ENCODE measurements at places on chromosomes 3 and 15.
A peak's percentile ranks its signal among the peaks of the same experiment; 100 is the strongest.

GRCh38 chr15:76196269-76197231 is 114.7 kb downstream of the ETFA start:
- DNase-seq = peak; percentile 60

GRCh38 chr3:160911411-160911810 is 155.4 kb downstream of the PPM1L start:
- no peak for DNase-seq

GRCh38 chr3:97979610-97980009 is 7.4 kb upstream of the RIOX2 start:
- DNase-seq = no peak

GRCh38 chr3:186073641-186074040 is 35.2 kb downstream of the ETV5 start:
- no peak for DNase-seq
